Stimulated activated CD4-positive, alpha-beta T cell treated with anti-CD3 and anti-CD28 coated beads, Interleukin-15, amount 100 ng/mL, for 24 hours (primary cell): ENCODE measurements at places on chromosomes 5 and 9.

DNA sequence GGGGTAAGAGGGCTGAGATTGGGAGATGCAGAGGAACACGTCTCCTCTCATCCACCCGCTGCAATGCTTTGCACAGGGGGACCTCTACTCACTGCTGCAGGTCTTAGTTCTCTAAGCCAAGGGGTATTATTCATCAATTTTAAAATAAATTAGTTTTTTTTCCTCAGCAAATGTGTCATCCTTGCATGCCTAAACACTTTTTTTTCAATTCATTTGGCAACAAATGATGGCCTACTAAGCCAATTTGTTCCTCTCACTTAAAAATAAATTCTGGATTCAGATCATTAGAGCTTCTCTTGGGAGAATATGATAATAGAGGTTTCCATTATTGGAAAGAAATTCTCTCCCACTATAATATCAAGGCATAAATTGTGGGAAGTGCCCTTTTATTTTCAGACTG is 338.3 kb downstream of the IRX1 start:
- no peak for DNase-seq

GRCh38 chr5:150065886-150066285 is 20.5 kb downstream of the CSF1R start:
- DNase-seq, result no peak

- DNase-seq, result no peak
Measured at GRCh38 chr9:128372188-128372641, 1.0 kb downstream of the URM1 start.

GRCh38 chr9:124684169-124684568 is 86.9 kb downstream of the NR6A1 start:
- no peak for DNase-seq

- DNase-seq, result no peak
Measured at GRCh38 chr9:29325894-29326293, 1752.6 kb upstream of the C9orf72 start.

- DNase-seq, result no peak
Measured at GRCh38 chr5:17413691-17414090, 84.3 kb upstream of the TAF11L2 start.

GRCh38 chr9:93098236-93098946 is 2.4 kb downstream of the CARD19 start:
- DNase-seq, result peak; percentile 79

- DNase-seq, result no peak
Measured at GRCh38 chr9:20694248-20694647, 10.2 kb downstream of the FOCAD start.

- DNase-seq, result peak; percentile 48
Measured at GRCh38 chr9:113614843-113615648, 151.5 kb downstream of the RGS3 start.

DNA sequence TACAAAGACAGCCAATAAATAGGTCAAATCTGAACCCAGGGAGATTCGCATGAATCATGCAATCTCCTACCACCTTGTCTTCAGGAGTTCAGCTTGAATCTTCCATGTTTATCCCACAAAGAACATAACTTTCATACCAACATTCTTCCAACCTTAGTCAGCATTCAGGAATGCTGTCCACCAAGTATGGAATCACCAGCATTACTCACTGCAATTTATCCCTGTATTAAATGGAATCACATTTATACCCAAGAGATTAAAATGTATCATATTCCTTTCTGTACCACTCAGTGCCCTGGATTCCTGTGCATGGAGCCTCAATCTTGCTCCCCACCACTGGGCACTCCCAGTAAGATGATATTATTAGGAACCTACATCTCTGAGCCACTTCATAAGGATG is 162.6 kb downstream of the GLIS3 start:
- DNase-seq, result no peak

DNA sequence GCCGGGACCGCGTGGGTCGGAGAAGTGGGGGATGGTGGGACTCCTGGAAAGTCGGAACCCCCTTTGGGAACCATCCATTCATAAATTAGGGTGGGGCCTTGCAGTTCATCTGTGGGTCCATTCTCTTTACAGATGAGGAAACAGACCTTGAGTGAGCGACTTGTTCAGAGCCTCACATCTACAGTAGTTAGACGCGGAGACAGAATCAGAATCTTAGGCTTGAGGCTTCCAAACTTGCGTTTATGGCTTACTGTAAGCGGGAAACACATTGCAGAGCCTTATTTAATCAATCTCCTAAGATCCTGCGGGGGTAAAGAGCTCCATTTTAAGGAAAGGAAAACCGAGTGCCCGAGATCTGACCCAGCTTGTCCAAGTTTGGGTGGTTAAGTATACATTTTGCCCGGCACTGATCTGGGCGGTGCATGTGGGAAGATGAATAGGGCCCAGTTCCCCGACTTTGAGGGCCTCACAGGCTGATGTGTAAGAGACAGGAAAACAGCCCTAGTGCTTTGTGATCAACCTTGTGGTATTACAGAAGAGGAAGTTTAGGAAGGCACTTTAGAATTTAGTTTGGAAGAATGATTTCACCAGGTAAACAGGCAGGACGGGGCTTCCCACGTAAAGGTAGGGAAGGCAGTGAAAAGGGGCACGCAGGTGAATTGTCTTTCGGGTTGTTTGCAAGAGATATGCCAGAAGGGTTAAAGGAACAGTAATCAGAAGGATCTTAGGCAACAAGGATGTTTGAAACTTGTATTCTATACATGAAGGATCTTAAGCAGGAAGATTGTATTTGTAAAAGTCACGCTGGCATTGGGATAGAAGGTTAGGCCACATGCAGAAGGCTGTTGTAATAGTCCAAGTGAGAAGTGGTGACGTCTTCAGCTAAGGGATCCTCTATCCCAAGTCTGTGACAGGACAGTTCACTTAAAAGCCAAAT is 744 bp downstream of the TARS1 start:
- DNase-seq, result peak; percentile 56

DNA sequence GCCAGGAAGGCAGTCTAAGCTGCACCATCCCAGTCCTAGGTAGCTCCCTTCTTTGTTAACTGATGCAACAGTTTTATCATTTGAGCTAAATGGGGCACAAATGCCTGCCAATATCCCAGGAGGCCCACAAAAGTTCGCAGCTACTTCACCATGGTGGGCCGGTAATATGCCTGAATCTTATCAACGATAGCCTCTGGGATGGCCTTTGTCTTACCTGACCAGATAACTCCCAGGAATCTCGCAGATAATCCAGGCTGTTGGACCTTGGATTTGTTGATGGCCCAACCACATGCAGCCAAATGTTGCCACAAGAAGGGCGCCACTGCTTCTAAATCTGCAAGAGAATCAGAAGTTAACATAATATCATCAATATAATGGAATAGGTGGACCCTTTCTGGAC is 83.8 kb upstream of the ATP10B start:
- no peak for DNase-seq

DNA sequence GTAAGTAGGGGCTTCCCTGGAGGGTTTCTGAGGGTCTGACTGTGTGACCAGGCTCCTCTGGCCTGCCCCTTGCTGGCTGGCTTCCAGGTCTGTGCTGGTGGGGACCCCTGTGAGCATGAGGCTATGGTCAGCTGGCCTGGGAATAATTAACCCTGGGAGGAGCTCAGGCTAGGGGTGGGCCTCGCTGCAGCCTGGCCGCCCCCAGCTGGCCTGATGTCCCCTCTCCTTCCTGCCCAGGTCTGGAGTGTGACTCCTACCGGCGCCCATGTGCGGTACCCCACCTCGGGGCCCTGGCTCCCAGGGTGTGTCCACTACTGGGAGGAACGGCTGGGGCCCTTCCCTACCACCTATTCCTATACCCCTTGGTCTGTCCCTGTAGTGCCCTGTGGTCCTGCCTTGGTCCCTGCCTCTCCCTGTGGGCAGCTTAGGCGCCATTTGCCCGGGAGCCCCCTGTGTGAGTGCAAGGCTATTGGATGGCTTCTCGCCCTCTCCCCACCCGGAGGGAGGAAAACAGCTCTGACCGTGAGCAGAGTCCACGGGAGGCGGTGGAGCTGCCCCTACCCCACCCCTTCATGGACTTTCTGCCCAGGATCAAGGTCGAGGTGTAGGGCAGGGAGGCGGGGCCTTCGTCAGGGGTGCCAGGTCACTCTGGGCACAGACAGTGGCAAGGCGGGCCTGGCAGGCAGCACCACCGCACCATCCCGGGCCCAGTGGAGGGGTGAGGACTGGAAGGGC is 9.4 kb downstream of the RXRA start:
- DNase-seq, result no peak

- DNase-seq, result no peak
Measured at GRCh38 chr5:38793099-38793498, 52.7 kb upstream of the OSMR start.

- no peak for DNase-seq
Measured at GRCh38 chr5:98911280-98912040, 17.3 kb downstream of the CHD1 start.

DNA sequence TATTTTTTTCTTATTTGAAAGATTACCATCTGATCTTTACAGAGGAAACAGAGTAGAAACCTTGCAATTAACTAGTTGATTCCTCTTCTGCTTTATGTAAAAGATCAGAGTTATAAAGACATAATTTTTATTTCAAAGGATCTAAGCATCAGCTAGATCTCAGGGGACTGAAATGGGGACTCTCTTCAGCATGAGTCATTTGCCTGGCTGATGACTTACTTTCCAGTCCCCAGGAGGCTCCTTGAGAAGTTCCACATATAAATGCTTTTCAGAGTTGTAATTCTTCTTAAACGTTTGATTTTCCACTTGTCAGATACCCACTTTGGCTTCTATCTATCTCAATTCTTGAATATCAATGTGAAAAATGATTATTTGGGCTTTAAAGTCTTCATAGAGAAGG is 389.4 kb downstream of the RAB3C start:
- no peak for DNase-seq

GRCh38 chr5:34991486-34992238 is 56.1 kb downstream of the AGXT2 start:
- no peak for DNase-seq

DNA sequence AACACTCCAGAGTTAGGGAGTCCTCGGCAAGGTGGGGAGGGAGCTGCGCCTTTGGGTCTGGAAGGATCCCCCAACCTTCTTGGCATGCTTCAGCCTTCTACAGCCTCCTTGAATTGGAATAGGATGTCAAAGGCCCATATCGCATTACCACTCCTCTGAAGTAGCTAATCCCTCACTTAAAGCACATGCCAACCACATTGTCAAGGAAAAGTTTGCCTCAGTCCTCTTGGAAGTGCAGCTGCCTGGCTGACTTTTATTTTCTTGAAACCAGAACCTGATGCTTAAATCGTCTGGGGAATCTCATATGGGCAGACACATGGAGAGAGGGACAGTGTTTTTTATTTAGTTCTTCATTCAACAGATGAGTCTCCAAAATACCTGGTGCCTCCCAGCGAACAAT is 14.5 kb downstream of the CXCL14 start:
- DNase-seq, result no peak

DNA sequence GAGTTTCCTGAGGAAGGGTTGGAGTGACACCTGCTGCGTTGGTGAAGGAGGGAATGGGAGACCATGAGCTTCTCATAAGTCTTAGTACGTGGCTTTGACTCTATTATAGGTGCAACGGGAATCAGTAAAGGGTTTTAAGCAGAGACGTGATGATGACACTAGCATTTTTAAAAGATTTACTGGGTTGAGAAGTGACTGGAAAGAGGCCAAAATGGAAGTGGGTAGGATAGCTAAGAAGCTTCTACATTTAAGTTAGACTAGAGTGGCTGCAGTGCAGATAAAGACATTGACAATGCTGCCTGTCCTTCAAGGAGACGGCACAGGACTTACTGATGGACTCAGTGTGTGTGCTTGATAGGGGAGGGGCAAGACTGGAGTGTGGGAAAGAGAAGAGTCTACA is 6.2 kb downstream of the GAPT start:
- no peak for DNase-seq

DNA sequence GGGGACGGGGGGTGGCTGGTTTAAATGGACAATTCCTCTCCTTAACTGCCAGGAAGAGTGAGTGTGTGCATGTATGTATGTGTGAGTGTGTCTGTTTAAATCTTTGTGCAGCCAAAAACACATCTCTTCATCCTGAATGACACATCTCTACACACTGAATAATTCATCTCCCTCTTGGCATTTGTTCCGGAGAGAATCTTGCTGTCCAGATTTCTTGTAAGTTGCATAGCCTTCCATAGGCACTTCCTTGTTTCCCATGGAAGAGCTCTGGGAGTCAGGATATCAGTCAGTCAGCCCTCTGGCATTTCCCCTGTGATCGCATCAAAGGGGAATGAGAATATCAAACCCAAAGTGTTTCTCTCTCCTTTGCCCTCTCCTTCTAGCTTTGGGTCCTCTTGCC is 74.7 kb downstream of the WWC1 start:
- no peak for DNase-seq

GRCh38 chr5:76642390-76643040 is 19.3 kb upstream of the F2RL2 start:
- no peak for DNase-seq

DNA sequence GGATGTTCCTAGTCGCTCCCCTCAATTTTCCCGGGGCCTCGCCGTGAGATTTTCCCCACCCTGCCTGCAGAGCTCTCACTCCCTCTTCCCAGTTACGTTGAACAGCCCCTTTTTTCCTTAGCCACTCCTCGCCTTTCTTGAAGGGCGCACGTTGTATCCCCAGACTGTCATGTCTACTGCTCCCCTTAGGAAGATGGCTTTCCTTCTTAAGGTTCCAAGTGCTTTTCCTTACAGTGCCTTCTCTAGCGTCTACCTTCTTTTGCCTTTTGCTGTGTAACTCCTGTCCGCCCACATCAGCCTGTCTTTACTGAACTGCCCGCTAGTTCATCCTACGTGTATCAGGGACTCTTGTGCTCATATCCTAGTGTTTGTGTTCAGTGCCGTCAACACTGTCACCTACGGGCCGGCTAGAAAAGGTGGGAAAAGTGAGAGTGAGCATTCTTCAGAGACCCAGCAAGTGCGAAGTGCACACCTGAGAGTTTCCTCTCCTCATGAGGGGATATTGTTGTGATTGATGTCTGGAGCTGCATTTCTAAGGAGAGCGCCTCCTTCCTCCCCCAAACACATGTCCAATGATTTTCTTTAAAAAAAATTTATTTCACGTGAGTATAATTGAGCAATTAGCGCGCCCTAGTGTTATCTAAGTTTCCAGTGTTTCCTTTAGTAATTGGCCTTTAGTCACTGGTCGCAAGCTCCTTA is 764 bp downstream of the CAMLG start:
- DNase-seq, result peak; percentile 37

DNA sequence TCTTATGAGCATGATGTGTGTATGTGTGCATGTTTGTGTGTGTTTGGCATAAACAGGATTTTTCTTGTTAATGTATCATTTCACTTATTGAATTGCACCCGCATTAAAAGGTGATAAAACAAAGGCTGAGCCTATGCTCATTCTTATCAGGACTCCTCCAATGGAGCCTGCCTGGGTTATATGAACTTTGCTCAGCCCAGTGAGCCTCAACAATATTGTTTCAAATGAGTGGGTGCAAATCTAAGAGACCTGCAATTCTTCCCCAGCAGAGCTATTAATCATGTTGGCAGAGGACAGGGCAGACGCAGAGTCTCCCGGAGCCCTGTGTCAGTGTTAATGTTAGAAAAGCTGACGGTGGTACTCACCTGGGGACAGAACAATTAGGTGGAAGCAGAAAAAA is 71.6 kb downstream of the SH3RF2 start:
- no peak for DNase-seq

GRCh38 chr9:3980771-3981170 is 319.1 kb downstream of the GLIS3 start:
- DNase-seq, result no peak
